ENCODE measurements at places on chromosomes 5 and 9.

GRCh38 chr9:70490478-70490877 lies 76.0 kb upstream of the KLF9 start:
- peaks cover 41% of the 10 kb centered on the region for H3K4me1 ChIP-seq
- H3K27me3 ChIP-seq = no peaks in the 10 kb centered on the region
- H3K27ac ChIP-seq = no peak overlapping the region

- no peak overlapping the region for H3K4me3 ChIP-seq
- no peaks in the 10 kb centered on the region for H3K4me1 ChIP-seq
- DNase-seq = no peak
- H3K27me3 ChIP-seq = no peaks in the 10 kb centered on the region
These were observed 72.5 kb downstream of the NDFIP1 start for GRCh38 chr5:142181096-142181495.

DNA sequence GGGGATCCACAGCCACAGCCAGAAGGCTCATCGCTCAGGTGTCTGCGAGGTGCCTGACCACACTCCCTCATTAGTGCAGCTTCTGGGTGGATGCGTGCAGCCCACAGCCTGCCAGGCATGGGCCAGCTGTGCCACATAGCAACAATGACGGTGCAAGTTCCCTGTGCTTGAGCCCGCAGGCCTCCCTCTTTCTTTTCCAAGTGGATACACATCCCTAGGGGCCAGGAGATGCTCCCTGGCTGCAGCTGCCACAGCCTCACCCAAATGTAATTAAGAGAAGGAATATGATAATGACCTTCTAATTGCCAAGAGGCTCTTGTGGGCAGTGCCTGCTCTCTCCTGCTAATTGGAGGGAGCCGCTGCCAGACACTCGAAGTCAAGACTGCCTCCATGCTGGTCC lies 116.0 kb upstream of the PPP1R26 start:
- H3K4me3 ChIP-seq = no peak overlapping the region
- H3K27ac ChIP-seq = no peak overlapping the region
- no peaks in the 10 kb centered on the region for H3K27me3 ChIP-seq
- no peaks in the 10 kb centered on the region for H3K4me1 ChIP-seq
- no peaks in the 10 kb centered on the region for H3K36me3 ChIP-seq

- no peak for DNase-seq
- no peaks in the 10 kb centered on the region for H3K27me3 ChIP-seq
- no peak overlapping the region for H3K4me3 ChIP-seq
- no peaks in the 10 kb centered on the region for H3K4me1 ChIP-seq
- H3K36me3 ChIP-seq = no peaks in the 10 kb centered on the region
- no peak overlapping the region for H3K27ac ChIP-seq
These were observed 23.0 kb upstream of the SLC6A3 start for GRCh38 chr5:1468247-1468612.

DNA sequence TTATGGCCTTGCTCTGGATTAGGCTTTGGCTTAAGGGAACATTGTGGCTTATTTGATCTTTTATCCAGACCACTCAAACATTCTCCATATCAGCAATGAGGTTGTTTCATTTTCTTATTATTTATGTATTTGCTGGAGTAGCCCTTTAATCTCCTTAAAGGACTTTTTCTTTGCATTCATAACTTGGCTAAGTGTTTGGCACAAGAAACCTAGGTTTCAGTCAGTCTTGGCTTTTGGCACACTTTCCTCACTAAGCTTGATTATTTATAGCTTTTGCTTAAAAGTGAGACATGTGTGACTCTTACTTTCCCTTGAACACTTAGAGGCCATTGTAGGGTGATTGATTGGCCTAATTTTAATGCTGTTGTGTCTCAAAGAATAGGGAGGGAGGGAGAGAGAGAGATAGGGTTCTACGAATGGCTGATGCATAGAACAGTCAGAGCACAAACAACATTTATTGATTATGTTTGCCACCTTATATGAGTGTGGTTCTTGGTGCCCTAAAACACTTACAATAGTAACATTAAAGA lies 2265.3 kb upstream of the C9orf72 start:
- H3K4me1 ChIP-seq = no peaks in the 10 kb centered on the region
- H3K27ac ChIP-seq = no peak overlapping the region
- no peaks in the 10 kb centered on the region for H3K27me3 ChIP-seq
- no peak for DNase-seq
- H3K4me3 ChIP-seq = no peak overlapping the region

GRCh38 chr5:51399643-51400006 lies 16.4 kb downstream of the ISL1 start:
- DNase-seq = no peak
- no peak overlapping the region for H3K4me3 ChIP-seq
- H3K36me3 ChIP-seq = no peaks in the 10 kb centered on the region
- H3K27ac ChIP-seq = no peak overlapping the region

DNA sequence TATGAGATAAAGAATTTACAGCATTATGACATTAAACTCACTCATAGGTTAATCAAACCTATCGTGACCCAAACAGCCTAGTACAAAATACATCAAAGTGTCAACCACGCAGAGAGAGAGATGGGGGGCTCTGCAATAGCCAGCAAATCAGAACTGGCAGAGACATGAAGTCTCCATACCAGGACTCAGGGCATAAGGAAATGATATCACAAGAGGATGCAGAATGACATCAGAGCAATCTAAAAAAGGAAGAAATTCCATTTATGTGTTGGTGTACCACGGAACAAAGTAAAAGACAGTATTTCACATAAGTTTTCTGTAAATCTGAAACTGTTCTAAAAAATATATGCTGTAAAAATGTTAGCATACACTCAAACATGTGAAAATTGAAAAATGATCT lies 24.6 kb downstream of the BICD2 start:
- no peak overlapping the region for H3K4me3 ChIP-seq
- no peak for DNase-seq
- H3K36me3 ChIP-seq = no peaks in the 10 kb centered on the region
- no peaks in the 10 kb centered on the region for H3K27me3 ChIP-seq

DNA sequence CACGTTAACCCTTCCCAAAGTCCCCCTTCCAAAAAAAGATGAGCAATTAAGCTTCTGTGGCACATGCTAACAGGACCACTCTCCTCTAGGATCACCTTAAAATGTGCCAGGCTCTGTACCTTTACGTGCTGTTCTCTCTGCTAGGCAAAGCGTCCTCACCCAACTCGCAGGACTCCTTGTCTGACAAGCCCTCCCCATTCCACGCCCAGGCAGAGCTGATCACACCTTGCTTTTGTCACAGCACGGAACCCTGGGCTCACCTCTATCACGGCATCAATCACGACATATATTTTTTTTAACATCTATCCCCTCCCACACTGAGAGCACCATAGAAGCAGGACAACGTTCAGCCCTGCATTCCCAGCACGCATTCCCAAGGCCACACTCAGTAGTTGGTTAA lies 47.1 kb downstream of the CDK5RAP2 start:
- no peak overlapping the region for H3K27ac ChIP-seq
- H3K27me3 ChIP-seq = no peaks in the 10 kb centered on the region
- H3K4me3 ChIP-seq = no peak overlapping the region
- peaks cover 94% of the 10 kb centered on the region for H3K36me3 ChIP-seq

GRCh38 chr5:53029608-53030007 lies 40.5 kb downstream of the ITGA2 start:
- H3K4me1 ChIP-seq = peaks cover 8% of the 10 kb centered on the region
- no peak overlapping the region for H3K4me3 ChIP-seq
- DNase-seq = no peak

DNA sequence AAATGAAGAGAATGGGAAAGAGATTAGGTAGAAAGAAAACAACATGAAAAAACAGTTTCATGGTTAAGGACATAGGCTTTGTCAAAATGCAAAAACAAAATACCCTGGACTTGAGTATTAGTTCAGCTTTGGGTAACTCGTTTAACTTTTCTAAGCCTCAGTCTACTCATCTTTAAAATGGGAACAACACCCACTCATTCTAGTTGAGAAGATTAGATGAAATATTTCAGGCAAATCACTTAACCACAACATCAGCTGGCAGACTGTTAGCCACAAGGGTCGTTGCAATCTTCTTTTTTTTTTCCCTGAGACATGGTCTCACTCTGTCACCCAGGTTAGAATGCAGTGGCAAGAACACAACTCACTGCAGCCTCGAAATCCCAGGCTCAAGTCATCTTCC lies 185.6 kb downstream of the DCP2 start:
- H3K36me3 ChIP-seq = no peaks in the 10 kb centered on the region
- H3K4me3 ChIP-seq = no peak overlapping the region
- peak overlapping the region; percentile 43 for H3K27ac ChIP-seq
- no peaks in the 10 kb centered on the region for H3K4me1 ChIP-seq
- no peaks in the 10 kb centered on the region for H3K27me3 ChIP-seq
- DNase-seq = no peak

- no peak overlapping the region for H3K4me3 ChIP-seq
- H3K27ac ChIP-seq = no peak overlapping the region
- peaks cover 26% of the 10 kb centered on the region for H3K4me1 ChIP-seq
- no peaks in the 10 kb centered on the region for H3K36me3 ChIP-seq
- H3K27me3 ChIP-seq = no peaks in the 10 kb centered on the region
These were observed 48.2 kb downstream of the P4HA2 start for GRCh38 chr5:132179405-132179804.

DNA sequence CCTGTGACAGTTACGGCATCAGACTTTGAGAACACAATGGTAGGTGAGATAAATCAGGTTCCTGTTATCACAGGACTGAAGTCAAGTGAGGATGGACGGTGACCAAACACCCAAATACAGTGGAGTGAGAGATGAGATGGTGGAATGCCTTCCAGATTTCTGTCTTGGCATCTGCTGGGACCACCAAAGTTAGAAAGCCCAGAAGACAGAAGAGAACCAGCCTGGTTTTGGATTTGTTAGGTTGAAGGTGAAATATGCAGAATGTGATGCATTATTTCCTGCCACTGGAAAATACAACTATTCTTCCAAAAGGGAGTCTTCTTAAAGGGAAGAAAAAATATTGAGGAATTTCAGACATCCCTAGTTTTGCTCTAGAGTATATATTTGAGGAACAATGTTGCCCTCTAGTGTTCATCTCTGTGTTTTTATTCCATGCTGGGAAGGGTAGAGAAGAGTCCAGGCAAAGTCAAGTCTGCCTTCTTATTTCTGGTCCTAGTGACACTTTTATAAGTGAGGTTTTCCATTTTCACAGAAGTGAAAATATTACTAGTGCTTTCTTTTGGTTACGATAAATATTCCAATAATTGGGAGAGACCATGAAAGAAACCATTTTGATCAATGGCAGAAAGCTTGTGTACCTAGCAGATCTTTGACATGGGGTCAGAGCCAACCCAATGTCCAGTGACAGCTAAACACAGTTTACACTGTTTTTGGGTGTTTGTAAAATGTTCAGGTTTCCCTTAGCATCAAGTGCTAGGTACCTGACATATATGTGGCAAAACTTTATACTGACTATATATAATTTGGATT lies 142.3 kb upstream of the ANKH start:
- no peak overlapping the region for H3K4me3 ChIP-seq
- H3K27me3 ChIP-seq = no peaks in the 10 kb centered on the region
- no peak for DNase-seq
- no peaks in the 10 kb centered on the region for H3K36me3 ChIP-seq

Measured in tibial nerve (tissue), 4 donors.